GM23248 (cell line): ENCODE measurements at places on chromosomes 5 and 9. TPM values are rescaled to one million over a fixed set of nuclear protein-coding genes. Genes with fewer than 3 reads are reported as not detected.

The KIAA1958 gene
- 4.7 and 7.7 TPM in 2 replicates for total RNA-seq

The CYFIP2 gene
- total RNA-seq = 1.8 and 5.9 TPM in 2 replicates

The FOXD4L6 gene
- 0.22 TPM in 1 of 2 replicates, not detected in the other for total RNA-seq

The GFRA3 gene
- total RNA-seq = not detected in 2 replicates

The RLN2 gene
- total RNA-seq = not detected in 2 replicates

- H3K36me3 ChIP-seq = no peaks in the 10 kb centered on the region
- peaks cover 32% of the 10 kb centered on the region for H3K4me1 ChIP-seq
- DNase-seq = no peak
Measured at GRCh38 chr5:172877466-172878260, 43.6 kb downstream of the ERGIC1 start.

DNA sequence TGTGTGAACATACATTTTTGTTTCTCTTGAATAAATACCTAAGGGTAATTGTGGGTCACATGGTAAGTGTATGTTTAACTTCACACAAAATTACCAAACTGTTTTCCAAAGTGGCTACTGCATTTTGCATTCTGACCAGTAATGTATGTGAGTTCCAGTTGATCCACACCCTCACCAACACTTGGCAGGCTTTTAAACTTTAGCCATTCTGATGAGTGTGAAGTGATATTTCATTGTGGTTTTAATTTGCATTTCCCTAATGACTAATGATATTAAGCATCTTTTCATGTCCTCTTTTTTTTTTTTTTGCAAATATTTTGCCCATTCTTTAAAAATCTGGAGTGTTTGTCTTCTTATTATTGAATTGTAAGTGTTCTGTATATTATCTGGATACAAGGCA lies 53.5 kb upstream of the MAST4 start:
- H3K36me3 ChIP-seq = no peaks in the 10 kb centered on the region
- DNase-seq = no peak
- no peak overlapping the region for H3K4me3 ChIP-seq
- peaks cover 18% of the 10 kb centered on the region; the same call in 1 of the 2 replicates for H3K4me1 ChIP-seq
- H3K27me3 ChIP-seq = no peaks in the 10 kb centered on the region

GRCh38 chr9:84970432-84970831 lies 300.9 kb downstream of the NTRK2 start:
- H3K27me3 ChIP-seq = no peaks in the 10 kb centered on the region
- H3K27ac ChIP-seq = no peak overlapping the region
- H3K36me3 ChIP-seq = no peaks in the 10 kb centered on the region
- H3K4me3 ChIP-seq = no peak overlapping the region
- DNase-seq = peak; percentile 14
- H3K4me1 ChIP-seq = no peaks in the 10 kb centered on the region

GRCh38 chr5:79416499-79416898 lies 97.4 kb downstream of the HOMER1 start:
- no peaks in the 10 kb centered on the region for H3K27me3 ChIP-seq
- no peaks in the 10 kb centered on the region for H3K4me1 ChIP-seq
- H3K36me3 ChIP-seq = no peaks in the 10 kb centered on the region
- H3K4me3 ChIP-seq = no peak overlapping the region
- DNase-seq = no peak
- no peak overlapping the region for H3K27ac ChIP-seq

DNA sequence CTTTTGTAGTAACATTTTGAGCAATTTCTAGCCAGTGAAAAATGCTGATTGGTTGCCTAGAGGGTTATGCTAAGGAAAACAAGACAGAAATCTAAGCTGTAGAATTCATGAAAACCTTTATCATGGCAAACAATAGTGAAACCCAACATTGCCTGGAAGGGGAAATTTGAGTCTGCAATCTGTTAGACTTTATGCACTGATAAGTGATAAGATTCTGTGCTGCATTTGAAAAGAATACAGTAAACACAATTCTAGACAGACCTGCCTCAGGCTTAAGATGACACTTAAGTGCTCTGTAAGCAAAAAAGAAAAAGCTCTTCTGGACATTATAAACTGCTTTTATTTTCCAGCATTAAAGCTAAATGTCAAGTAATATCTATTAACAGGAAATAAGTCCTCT lies 519.3 kb downstream of the ISL1 start:
- H3K4me3 ChIP-seq = no peak overlapping the region
- H3K27ac ChIP-seq = no peak overlapping the region
- no peaks in the 10 kb centered on the region for H3K36me3 ChIP-seq
- no peak for DNase-seq
- H3K27me3 ChIP-seq = no peaks in the 10 kb centered on the region
